ENCODE measurements at places on chromosomes 11 and 22.

DNA sequence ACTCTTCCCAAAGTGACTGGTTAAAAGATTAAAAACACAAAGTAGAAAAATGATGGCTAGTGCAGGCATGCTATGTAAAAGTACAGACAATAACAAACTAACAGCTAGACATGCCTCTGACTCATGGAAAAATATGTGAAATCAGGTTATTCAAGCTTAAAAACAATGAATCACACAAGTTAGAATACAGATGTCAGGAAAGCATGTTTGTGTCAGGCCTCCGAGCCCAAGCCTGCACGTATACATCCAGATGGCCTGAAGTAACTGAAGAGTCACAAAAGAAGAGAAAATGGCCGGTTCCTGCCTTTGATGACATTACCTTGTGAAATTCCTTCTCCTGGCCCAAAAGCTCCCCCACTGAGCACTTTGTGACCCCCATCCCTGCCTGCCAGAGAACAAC is 110.1 kb downstream of the NOX4 start:
- DNase-seq: no peak

GRCh38 chr11:1772270-1773130 is 8.8 kb upstream of the CTSD start:
- DNase-seq: peak; percentile 64

DNA sequence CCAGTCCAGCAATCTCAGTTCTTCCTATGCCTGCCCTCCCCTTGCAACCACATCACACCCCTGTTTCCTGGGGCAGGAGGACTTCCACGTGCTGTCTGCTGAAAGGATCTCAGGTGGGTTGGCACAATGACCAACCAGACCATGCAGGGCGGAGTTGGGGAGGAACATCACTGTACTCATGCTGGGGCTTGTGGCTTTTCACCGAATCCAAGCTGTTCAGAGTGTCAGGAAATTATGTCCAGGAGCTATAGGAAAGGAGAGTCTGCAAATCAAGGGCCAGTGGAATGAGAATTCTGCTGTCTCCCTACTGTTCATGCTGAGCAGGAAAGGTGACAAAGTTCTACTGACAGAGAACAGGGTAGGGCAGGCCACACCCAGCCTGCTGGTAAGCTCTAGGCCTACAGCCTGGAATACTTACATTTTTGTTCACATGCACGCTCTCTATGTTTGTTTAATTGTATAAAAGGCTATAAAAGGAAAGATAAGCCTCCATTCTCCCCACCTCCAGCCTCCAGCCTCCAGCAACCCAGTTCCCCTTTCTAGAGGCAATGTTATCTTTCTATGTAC is 1.7 kb upstream of the PLAAT2 start:
- DNase-seq: no peak

- DNase-seq: no peak
Measured at GRCh38 chr22:19440411-19441195, 6.9 kb downstream of the C22orf39 start.

GRCh38 chr11:63769042-63769713 is 603 bp upstream of the ZFTA start:
- peak; percentile 29 for DNase-seq

GRCh38 chr11:66956689-66957290 is 1.4 kb downstream of the PC start:
- DNase-seq: no peak

DNA sequence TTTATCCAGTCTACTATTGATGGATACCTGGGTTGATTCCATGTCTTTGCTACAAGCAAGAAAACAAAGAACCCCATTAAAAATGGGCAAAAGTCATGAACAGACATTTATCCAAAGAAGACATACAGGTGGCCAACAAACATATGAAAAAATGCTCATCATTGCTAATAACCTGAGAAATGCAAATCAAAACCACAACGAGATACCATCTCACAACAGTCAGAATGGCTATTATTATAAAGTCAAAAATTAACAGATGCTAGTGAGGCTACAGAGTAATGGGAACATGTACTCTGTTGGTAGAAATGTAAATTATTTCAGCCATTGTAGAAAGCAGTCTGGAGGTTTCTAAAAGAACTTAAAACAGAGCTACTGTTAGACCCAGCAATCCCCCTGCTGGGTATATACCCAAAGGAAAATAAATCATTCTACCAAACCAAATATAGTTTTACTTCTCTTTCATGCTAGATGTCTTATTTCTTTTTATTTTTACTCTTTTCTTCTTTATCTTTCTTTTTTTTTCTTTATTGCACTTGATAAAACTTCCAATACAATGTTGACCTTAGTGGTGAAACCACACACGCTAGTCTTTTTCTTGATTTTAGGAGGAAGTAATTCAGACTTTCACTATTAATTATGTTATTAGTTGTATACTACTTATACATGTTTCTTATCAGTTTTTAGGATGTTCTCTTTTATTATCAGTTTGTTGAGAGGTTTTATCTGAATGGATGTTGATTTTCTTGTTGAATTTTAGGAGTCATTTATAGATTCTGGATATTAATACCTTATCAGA is 14.3 kb downstream of the TRIM22 start:
- no peak for DNase-seq

GRCh38 chr11:64849598-64850356 is 5.3 kb upstream of the CDC42BPG start:
- no peak for DNase-seq

DNA sequence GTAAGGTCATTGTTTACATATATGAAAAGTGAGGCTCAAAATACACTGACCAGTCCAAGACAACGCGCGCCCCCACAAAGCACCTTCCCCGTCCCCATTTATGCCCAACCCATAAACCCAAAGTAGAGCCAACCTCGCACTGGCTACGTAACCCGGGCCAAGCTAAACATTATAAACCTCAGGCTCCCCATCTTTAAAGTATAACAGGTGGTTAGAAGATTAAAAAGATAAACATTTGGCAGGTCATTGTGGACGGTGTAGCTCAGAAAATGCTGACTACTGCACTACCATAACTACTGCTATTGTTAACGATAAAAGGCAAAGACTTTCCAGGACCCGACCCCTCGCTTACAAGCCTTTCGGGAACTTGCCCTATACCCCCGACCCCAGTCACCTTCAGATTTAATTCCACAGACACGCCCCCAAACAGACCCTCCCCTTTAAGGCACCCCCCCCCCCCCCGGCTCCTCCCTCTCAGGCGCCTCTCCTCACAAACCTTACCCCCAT is 470 bp downstream of the NUMA1 start:
- peak; percentile 13 for DNase-seq

DNA sequence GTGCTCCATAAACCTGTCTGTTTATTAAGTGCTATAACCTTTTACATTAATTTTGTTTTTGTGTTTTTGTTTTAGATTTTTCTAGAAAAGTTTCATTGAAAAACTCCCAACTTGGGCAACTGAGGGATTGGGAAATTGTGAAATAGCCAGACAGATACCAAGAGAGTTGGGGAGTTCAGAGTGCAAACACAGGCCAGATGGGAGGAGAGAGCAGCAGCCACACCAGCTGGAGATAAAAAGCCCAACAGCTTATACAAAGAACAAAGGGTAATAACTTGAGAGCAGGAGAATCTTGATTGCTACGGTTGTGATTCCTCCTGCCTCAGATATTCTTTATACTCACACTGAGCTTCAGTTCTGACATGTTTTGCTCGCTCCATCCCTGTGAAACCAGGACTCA is 1642.2 kb downstream of the LRRC4C start:
- no peak for DNase-seq

DNA sequence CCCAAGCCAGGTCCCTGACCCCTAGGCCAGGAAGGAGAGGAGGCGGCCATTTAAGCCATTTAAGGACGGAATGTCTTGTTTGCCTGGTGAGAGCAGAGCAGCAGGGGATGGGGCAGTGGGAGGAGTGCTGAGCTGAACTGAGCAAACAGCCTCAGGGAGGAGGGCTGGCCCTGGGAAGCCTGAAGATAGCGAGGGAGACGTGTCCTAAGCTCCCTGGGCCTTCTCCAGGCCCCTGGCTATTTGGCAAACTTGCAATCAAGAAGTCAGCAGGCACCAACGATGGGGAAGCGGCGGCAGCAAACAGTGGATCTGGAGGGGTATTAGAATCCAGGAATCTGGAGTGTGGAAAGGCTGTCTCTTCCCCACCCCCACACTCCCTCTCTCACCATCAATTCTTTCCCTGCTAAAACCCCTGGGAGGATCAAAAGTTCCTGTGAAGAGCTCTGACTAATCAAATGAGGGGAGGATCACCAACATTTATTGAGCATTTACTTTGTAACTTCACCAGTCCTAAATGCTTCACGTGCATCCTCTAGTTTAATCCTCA is 8.8 kb downstream of the BCL9L start:
- DNase-seq: peak; percentile 11

DNA sequence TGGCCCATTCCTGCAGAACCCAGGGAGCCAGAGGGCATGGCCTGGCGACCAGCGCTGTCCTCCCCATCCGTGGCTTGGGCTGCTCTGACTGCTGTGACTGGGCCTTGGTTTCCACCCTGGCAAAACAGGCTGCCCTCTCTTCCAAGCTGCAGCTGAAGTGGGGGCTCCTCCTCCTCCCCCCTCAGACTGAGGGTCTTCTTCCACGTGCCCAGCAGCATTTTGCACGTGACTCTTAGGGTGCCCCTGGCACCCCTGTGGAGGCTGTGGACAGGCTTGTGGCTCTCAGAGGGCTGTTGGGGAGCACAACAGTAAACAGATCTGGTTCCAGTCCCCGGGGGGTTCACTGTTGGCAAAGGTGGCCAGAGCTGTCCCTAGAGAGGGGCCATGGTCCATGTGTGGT is 51.4 kb downstream of the PISD start:
- no peak for DNase-seq

DNA sequence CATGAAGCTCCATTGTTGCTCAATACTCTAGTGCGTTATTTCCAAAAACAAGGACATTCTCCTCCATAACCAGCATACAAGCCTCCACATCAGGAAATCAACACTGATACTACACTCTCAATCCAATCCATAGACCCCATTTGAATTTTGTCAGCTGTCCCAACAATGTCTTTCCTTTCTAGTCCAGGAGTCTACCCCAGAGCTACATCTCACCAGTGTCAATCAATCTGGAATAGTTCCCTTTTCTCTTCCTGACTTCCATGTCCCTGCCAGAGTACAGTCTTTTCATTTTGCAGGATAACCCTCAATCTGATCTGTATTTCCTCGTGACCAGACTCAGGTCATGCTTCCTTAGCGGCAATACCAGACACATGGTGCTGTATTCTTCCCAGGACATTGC is 43.0 kb downstream of the TCF20 start:
- no peak for DNase-seq

DNA sequence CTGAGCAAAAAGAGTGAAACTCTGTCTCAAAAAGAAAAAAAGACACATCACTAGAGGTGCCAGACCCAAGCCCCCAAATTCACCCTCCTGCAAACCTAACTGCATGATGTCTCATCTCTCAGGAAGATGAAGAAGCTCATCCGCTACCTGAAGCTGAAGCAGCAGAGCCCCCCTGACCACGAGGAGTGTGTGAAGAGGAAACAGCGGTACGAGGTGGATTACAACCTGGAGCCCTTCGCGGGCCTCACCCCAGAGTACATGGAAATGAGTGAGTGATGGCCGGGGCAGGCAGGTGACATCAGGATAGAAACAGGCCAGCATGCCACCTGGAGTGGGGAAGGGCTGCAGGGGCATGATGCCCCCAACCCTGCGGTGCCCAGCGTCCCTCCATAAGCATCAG is 36.0 kb upstream of the FADD start:
- DNase-seq: no peak

DNA sequence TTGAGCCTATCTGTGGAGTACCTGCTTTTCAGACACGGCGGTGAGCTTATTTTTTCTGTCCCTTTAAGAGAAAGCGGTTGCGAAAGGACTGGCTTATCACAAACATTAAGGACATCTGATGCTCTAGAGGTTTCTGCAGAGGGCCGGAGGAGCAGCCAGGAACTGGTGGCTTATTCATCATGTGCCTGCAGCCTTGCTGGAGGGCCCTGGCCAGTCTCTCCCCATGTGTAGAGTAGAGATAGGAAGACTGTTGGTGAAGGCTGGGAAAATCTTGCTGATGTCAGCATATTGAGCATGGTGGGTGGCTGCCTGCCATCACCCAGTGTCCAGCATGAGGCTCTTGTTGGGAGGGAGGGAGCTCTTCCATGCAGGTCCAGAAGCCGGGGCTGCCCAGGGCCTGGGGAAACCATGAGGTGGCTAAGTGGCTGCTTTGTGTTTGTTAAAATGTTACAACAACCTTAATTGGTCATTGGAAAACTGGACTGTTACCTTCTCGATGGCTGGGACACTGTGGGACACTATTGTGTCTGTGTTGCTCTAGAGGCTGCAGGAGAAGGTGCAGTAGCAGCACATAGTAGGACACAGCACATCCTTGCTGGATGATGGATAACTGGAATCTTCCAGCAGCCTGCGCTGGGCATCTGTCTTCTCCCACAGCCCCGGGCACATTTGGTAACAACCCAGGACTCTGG is 54.3 kb downstream of the TSPAN18 start:
- DNase-seq: no peak

DNA sequence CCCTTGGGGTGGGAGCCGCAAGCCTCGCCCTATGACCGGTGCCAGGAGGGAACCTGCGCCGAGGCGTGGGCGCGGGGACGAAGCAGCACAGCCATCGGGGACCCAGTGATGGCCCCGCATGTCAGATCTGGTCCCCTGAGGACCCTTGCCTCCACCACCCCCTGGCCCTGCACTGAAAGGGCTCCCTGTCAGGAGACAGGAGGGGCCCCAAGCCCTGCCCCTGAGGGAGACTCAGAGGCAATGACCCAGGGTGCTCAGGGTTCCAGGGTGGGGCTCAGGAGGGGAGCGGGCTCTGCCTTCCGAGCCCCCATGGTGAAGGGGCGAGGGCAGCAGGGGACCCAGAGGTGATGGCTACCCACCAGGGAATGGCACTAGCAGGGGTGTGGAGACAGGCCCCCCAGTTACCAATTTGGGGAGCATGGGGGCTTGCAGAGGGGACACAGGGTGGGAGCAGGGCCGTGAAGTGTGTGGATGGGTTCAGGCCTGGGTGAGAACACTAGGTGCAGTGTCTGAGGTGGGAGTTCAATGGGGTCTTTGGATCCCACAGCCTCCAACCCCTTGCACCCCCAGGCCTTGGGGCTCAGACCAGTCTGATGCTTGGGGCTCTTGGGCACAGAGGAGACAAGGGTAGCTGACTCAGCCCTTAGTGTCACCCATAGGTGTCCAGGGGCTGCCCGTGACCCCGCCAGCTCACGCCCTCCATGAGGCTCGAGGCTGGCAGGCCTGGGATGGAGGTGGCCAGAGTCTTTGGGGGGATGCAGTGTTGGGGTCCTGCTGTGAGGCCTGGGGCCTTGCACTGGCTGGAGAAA is 499 bp downstream of the LRRC56 start:
- no peak for DNase-seq

- DNase-seq: no peak
Measured at GRCh38 chr11:20093775-20094174, 66.5 kb downstream of the DBX1 start.

- no peak for DNase-seq
Measured at GRCh38 chr22:17108256-17109112, 12.7 kb downstream of the TMEM121B start.
